ENCODE measurements at places on chromosomes 5 and 9. TPM values are rescaled to one million over a fixed set of nuclear protein-coding genes. Genes with fewer than 3 reads are reported as not detected.

Gene COMMD10
- 38.2 TPM for total RNA-seq

Gene NFX1
- 14.4 TPM for total RNA-seq

Gene FOXD4
- not detected for total RNA-seq

Gene C9
- not detected for total RNA-seq

Gene OSMR
- 7.3 TPM for total RNA-seq
